Astrocyte of the spinal cord (primary cell): ENCODE measurements at places on chromosomes 11 and 22.
A peak's percentile ranks its signal among the peaks of the same experiment; 100 is the strongest.

DNA sequence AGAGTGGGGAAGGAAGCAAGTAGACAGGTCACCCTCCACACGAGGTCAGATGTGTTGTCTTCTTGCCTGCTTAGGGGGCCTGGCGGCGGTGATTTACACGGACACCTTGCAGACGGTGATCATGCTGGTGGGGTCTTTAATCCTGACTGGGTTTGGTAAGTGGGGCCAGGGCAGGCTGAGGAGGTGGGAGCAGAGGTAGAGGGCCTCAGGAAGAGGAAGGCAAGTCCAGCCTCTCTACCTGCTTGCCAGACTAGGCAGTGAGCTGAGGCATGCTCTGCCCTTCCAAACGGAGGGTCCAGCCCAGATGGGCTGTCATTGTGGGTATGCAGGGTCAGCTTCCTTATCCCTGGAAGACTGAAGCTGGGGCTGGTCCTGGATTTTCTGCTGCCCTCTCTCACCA is 39.9 kb downstream of the SLC5A1 start:
- DNase-seq, result no peak

DNA sequence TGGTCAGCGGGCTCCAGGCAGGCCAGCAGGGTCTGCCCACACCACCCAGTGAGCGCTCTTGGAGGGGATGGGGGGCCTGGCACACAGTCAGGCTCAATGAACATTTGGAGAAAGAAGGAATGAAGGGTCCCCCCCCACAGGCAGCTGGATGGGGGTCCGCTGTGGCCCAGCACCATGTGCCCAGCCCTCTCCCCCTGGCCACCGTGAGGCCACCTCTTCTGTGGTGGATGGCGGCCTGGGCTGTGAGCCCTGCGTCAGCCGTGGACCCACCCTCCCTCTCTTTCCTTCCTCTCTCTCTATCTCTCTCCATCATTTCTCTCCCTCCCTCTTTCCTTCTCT is 35.1 kb upstream of the MUC5AC start:
- no peak for DNase-seq

- no peak for DNase-seq
Measured at GRCh38 chr11:73496134-73496533, 101.8 kb downstream of the FAM168A start.

DNA sequence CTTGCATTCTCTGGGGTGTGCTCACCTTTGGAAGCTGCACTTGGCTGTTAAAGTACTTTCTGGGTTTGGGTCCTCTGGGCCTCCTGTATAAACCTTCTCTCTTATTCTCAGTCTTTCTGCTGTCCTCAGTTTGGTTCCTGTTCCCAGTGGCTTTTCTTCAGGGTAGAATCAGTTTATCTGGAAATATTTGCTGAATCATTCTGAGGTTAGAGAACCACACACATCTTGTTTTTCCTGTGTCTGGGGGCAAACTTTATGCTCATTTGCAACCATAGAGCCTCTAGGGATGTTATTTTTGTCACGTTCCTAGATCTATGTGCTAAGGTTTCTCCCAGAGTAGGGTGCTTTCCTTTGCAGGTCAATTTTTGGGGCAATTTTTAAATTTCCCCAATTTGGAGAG is 224.3 kb upstream of the C11orf87 start:
- DNase-seq, result peak; percentile 64

DNA sequence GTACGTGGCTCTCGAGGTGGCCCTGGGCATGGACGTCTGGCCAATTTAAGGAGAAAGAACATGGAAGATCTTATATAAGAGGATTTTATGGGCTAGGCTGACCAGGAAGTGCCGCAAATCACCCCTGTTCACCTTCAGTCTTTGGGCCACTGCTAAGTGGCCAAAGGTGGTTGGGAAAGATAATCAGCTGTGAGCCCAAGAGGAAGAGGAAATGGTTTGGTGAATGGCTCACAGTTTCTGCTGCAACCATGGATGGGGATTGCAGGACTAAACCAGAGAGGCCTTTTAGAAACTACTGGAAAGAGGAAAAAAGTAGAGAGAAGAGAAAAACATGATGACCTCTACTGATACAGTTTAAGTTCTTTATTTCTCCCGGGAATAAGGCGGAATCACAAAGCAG is 96.0 kb upstream of the ARHGAP20 start:
- DNase-seq, result no peak

- no peak for DNase-seq
Measured at GRCh38 chr22:42877158-42877557, 20.1 kb upstream of the ARFGAP3 start.

GRCh38 chr11:103644676-103645075 is 391.8 kb upstream of the DDI1 start:
- DNase-seq, result no peak

GRCh38 chr11:124285610-124286344 is 28.0 kb downstream of the OR8D1 start:
- DNase-seq, result peak; percentile 82

DNA sequence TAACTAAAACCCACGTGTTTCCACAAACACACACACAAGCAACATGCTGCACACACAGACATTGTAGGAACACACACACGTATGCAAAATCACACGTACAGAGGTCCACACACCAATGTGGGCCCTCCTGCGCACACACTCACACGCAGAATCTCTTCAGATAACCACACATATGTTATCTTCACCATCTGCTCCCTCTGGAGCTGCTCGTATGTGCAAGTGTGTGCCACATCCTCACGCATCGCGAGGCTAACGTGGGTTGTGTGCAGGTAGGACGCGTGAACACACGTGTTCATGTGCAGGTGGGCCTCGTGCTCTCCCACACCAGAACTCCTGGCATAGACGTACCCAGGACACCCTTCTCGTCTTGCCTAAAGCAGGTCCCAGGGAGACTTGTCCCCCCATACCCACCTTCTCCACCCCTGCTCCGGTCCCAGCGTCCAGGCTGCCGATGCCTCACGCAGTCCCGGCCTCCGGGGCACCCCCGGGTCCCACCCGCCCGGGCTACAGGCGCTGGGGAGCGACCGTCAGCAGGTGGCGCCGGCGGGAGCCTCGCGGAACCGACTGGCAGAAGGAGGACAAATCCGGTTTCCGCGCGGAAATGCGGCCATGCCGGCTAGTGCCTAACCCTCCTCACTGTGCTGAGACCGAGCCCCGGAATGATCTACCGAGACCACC is 10.3 kb upstream of the IGSF9B start:
- no peak for DNase-seq

GRCh38 chr11:59553323-59553722 is 42.0 kb downstream of the OR4D9 start:
- no peak for DNase-seq

DNA sequence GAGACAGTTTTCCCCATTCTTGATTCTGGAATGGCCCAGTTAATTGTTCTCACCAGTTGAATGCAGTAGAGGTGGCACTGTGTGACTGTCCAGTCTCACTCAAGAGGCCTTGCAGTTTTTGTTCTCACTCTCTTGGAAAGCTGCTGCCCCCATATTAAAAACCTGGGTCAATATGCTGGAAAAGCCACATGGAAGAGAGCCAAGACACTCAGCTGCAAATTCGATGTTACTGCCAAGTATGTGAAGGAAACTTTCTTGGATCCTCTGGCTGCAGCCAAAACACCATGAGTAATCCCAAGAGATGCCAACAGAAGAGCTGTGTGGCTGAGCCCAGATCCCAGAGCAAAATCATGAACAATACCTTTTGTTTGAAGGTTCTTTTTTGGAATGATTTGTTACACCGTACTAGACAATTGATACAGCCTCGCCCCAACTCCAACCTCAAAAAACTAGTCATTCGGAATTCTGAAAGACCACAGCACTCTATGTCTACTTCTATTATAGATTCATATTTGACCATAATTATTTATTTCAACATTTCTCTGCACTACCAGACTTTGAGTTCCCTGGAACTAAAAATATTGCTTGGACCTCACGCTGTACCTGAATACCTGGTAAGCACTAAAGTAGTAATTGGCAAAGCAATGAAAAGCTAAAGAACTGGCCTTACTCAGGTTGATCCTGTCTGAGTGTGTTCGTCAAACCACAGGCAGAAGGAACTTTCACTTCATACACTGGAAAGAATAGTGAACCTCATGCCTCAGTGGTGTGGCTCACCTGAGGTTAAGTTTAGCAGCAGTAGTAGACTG is 378.8 kb downstream of the ETS1 start:
- DNase-seq, result peak; percentile 96

- no peak for DNase-seq
Measured at GRCh38 chr22:17562906-17563870, at the start of gene SLC25A18. Gene SLC25A18, plus strand, starts transcription at chr22:17563498. Its CDS starts 16,447 bp downstream, at chr22:17579945.

- no peak for DNase-seq
Measured at GRCh38 chr11:93817426-93818348, 32.7 kb downstream of the VSTM5 start.

GRCh38 chr22:17570851-17571631 is 7.7 kb downstream of the SLC25A18 start:
- peak; percentile 83 for DNase-seq

DNA sequence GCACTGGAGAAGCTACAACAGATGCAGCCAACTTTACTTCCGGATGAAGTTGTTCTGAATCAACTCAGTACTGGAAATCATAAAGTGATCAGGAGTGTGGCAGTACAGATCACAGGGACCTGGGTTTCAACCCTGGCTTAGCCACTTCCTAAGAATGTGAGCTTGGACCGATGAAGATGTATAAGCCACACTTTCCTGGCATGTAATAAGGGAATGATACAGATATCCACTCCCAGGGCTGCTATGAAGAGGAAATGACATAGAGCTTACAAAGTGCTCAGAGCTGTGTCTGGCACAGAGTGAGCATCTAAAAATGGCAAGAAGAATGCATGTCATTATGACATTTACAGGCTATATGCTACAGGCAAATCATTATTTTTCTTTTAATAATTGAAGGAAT is 378.7 kb downstream of the NTM start:
- DNase-seq, result peak; percentile 95

GRCh38 chr11:130467116-130467900 is 18.9 kb downstream of the ADAMTS15 start:
- no peak for DNase-seq

DNA sequence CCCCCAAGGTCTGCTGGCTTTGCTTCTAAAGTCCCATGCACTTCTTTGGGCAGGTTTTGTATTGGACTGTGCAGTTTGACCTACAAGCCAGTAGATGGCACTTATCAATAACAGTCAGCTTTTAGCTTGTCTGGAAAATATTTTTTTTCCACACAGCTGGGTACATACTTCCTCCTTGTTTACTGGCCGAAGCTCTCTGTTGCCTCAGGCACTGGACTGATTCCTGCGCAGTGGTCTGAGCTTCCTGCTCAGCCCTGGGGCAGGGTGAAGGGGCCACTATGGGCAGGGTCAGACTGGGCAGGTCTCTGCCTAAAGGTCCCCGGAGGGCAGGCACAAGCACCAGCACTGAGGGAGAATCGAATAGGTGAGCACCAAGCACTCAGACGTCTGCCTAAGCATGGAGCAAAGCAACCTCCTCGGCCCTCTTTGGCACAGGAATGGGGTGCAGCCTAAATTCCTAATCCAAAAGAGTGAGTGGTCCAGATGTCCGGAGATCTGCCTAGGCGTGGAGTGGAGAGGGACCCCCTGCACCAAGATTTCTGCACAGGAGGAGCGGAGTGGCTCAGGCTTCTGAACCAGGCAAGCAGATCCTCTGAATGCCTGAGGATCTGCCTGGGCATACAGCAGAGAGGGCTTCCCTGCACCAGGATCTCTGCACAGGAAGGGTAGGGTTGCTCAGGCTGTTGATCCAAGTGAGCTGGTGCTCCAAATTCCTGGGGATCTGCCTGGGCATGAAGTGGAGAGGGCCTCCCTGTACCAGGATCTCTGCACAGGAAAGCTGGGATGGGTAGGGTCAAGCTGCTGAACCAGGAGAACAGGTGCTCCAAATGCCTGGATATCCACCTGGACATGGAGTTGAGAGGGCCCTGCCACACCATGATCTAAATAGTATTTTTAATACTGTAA is 105.9 kb upstream of the C11orf58 start:
- peak; percentile 23 for DNase-seq

- peak; percentile 64 for DNase-seq
Measured at GRCh38 chr22:39534591-39535356, 2.2 kb upstream of the RPS19BP1 start.

DNA sequence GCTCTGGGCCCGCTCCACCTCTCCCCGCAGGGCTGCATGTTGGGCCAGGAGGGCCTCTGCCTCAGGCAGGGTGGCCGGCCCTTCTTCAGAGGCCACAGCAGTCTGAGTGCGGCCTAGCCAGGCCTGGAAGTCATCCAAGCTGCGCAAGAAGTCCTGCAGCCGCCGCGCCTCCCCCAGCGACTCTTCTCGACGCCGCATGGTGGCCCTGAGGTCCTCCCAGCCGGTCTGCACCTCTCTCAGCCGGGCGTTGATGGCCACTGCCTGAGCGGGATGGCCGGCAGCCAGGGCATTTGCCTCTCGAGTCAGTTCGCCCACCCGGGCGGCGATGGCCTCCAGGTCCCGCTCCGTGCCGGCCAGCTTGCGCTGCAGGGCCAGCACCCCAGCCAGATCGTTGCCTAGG is 23.1 kb upstream of the RBM4B start:
- no peak for DNase-seq

DNA sequence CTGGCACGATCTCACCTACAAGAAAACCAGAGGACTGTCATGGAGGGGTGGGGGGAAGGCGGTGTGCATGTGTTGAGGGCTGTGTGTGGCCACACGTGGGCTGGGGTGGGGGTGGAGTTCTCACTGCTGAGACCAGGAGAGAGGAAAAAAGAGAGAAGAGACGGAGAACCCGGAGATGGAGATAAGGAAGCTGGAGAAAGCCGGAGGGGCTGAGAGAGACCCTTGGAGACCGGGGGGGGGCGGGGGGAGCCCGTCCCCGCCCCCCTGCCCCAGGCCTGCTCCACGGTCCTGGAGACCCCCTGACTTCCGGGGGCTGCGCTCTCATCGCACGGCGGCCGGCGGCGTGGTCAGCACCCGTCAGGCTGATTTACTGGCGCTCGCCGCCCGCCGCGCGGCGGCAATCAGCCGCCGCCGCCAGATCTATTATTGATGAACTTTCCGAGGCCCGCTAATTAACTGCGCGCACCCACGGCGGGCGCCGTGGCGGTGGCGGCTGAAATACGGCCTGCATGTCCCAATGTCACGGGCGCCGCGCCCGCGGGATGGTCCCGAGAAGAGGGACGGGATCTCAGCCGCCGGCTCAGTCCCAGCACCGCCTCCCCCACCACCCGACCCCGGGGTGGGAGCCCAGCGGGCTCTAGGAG is 187.4 kb downstream of the MN1 start:
- DNase-seq, result no peak

DNA sequence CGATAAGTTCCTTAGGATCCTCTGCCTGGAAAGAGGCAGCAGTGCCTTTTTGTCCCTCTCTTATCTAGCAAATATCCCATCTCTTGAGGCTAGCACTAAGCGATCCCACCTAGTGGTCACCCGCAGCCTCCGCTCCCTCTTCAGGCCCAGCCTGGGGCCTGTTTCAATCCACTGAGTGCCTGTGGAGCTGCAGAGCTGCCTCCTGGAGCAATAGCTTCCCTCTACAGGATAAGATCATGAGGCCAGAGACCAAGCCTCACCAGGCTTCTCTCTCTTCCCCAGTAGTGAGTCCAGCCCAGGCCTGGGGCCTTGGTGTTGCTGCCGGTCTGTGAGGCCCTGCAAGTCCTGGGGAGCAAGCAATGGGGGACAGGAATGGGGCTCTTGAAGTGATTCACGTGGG is 65.8 kb downstream of the SLC22A12 start:
- DNase-seq, result no peak

DNA sequence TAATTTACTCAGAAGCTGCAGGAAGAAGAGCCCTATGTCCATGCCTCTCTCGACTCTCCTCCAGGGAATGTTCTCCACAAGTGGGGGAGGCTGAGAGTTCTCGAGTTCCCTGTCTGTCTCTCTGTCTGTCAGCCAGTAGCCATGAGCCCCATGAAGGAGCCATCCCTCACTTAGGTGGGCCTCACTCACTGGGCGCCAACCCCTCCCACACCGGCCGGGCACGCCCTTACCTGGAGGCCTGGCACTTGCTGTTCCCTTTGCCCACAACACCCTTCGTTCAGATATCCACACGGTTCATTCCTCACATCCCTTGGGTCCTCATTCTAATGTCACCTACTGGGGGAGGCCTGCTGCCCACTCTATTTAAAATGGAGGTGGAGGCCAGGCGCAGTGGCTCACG is 14.2 kb upstream of the IL10RA start:
- no peak for DNase-seq
